Stimulated activated CD8-positive, alpha-beta memory T cell treated with anti-CD3 and anti-CD28 coated beads, Interleukin-4, amount 100 ng/mL, for 4 hours (primary cell): ENCODE measurements at places on chromosomes 5 and 9.

GRCh38 chr9:89863837-89864236, 259.0 kb downstream of the GADD45G start:
- no peak for DNase-seq

- DNase-seq = no peak
Observed at GRCh38 chr9:121326130-121326838, 43.8 kb downstream of the STOM start.

DNA sequence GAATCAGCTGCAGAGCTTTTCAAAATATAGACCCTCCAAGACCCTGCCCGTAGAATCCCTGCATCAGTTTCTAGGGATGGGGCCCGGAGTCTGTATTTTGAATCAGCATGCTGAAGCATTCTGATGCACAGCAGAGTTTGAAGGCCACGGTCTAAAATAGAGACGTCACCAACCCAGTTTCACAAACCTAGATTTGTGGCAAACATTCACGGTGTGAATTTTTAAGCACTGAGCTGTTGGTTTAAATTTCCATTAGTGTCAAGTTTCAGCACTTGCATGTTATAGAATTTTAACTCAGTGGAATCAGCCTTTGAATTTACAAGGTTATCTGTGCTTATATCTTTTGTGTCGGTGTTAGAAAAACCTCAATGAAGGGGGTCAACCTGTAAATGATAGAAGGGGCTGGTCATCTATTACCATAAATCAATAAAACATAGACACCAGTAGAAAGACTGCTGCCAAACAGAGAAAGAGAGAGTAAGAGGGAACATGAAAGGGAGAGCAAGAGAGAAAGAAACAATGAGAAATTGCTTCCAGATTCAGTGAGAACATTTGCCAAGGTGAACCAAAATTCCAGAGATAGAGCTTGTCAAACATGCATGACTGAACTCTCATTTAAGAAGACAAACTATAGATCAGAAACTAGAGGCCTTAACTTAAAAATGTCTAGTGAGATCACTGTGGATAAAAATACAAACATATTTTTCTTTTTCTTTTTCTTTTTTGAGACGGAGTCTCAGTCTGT, 414.9 kb downstream of the ZSWIM6 start:
- no peak for DNase-seq

- DNase-seq = no peak
Observed at GRCh38 chr5:44641820-44642219, 166.9 kb upstream of the MRPS30 start.

DNA sequence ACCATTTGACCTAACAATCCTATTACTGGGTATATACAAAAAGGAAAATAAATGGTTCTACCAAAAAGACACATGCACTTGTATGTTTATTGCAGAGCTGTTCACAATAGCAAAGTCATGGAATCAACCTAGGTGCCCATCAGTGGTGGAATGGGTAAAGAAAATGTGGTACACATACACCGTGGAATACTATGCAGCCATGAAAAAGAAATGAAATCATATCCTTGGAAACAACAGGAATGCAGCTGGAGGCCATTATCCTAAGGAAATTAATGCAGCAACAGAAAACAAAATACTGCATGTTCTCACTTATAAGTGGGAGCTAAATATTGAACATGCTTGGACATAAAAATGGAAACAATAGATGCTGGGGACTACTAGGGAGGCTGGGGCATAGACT, 534.1 kb upstream of the SGCD start:
- DNase-seq = no peak

DNA sequence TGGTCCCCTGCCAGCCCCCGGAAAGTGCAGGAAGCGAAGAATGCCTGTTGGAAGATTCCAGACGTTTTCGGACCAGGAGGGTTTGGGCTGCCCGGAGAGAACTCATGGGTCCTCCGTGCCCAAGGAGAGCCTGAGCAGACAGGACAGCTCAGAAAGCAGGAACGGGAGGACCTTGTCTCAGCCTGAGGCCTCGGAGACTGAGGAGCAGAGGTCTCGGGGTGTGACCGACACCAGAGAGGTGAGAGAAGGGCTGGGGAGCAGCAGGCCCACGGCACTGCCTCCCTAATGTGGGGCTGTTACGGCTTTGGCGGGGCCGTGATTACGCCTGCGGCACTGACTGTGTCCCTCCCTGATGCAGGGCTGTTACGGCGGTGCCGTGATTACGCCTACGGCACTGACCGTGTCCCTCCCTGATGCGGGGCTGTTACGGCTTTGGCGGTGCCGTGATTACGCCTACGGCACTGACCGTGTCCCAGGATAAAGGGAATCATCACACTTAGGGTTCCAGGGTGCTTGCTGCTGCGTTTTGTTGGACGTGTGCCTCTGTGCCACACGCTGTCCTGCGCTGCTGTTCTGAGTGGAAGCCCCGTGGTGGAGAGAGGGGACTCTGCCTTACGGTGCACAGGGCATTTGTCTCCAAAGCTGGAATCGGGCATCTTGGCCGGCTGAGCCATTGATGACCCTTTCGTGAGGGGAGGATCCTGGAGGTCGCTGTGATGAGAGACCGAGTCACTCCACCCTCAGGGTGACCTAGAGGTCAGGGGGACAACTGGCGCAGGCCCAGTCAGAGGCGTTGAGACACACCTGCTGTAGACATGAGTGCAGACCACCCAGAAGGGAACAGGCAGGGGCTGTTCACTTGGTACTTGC, 25.7 kb downstream of the CEP72 start:
- DNase-seq = no peak

DNA sequence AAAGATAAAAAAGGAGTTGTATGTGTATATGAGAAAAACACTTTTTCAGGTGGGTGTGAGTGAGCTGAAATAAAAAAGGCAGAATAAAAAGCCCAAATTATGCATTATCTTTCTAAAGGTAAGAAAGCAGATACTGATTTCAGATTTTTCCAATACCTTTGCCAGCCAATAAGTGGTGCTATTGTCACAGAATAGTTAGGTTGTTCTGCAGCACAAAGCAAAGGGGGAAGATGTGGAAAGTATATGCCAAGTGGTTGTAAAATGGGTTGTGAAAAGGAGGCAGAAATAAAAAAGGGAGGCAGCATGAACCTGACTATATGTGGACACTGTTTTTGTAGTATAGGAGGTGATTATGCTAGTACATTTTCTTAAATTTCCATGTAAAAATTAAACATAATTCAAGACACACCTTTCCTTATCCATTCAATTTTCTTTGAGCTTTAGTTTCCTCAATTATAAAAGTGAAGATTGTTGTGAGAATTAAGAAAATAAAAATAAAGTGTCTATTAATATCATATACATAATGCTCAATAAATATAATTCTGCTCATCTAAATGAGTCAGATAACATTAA, 106.7 kb downstream of the SMIM15 start:
- no peak for DNase-seq

DNA sequence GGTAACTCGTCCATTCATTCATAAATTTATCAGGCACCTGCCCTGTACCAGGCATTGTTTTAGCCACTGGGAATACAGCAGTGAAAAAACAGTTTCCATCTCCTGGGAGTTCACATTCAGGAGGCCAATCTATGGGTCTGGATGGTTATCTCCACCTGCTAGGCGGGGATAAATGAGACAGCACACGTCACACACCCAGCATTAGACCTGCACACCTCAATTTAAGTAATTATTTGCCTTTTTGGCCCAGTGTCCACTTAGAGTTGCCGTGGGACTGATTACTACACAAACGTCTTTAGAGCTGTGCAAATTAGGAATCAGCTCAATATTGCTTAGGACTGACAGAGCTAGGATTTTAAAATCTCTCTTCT, 46.1 kb downstream of the STK10 start:
- no peak for DNase-seq

DNA sequence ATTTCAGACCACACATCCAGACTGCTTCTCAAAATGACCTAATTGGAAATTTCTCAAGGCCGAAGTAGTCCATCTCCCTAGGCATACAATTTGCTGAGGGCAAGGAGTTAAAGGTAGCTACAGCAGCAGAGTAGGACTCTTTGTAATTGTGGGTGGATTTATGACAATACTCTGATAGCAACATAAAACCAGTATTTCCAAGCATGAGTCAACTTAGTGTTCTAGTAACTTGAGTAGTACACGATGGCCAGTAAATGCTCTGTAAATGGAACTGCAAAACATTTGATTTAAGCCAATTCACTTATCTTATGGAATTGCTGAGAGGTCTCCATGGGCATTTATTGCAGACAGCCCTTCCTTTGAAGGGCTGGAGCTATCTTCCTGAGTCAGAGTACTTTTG, 352.2 kb downstream of the PLK2 start:
- no peak for DNase-seq

DNA sequence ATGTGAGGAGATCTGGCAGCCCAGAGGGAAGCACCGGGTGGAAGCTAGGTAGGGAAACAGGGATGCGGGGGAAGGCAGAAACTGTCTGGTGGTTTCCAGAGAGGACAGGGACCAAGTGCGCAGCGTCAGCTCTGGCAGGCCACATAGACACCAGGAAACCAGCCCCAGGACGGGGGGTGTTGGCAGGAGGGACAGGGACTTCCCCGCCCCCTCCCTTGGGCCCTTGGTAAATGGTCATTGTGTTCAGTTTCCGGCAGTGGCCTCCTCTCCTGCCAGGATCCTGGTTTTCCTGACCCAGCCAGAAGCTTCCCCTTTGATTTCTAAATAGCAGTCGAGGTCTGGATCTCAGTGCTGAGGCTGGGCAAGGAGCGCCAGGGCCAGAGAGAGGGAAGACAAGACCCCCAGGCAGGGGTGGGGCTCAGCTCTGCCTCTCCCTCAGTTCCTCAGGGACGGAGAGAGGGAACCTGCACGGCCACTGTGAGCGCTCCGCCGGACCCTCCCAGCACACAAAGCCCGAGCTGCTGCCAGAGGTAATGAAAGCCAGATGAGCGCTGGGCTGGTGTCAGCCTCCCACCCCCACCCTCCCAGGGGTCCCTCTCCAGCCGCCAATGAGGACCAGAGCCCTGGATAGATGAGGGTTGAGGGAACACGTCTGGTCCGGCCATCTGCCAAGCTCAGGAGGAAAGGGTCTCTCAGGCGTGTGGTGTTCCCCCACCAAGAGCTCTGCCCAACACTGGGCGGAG, 1.8 kb downstream of the RALGDS start:
- no peak for DNase-seq

DNA sequence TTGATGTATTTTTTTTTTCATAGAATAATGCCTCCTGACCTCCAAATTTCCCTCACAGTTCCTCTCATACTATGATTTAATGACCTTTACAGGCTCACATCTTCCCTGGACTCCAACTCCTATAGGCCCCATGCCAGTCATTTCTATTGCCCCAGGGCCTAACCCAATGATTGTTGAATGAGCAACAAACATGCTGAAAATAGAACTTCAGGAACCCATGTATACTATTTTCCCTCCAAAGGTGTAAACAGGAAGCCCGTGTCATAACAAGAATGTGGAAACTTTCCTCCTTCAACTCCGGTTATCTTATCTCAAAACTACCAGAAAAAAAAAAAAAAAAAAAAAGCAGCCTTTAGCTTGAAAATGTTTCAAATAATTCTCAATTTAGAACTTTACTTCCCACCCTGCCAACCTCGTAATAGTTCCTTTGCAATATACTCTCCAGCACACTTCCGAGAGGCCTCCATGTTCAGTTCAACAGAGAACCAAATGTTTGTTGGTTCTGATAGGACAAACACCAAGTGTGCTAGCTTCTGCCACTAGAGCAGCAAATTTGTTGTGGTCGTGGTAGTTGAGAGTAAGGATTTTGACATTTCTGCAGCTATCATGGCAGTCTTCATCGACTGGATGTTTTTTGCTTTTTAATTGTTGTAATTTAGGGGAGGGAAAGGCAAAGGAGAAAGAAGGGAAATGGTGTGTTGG, 25.8 kb downstream of the TRPM6 start:
- no peak for DNase-seq

DNA sequence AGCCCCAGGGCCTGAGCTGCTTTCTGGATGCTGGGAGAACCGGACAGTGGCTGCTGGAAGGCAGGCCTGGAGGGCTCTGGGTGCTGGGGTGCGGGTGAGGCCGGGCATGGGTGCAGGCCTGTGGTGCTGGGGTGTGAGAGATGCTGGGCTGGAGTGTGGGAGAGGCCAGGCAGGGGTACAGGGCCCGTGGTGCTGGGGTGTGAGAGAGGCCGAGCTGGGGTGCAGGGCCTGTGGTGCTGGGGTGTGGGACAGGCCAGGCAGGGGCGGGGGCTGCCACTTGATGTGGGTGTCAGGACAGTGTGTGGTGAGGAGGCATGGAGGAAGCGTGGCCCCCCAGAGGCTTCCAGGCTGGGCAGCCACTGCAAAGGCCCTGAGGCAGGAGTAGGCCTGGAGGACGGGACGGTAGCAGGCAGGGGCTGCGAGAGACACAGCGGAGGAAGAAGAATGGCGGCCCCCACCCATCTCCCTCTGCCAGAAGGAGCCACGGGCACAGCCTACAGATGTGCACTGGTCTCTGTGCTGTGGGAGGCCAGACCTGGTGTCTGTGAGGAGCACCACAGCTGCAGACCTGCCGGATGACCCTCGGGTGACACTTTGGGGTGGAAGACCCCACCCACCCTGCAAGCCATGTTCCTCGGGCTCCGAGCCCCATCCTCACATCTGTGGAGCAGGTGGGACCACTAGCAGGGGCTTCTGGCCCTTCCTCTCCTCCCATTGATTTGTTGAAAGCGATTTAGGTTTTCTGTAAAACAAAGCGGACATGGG, 9.3 kb downstream of the NKD2 start:
- no peak for DNase-seq

DNA sequence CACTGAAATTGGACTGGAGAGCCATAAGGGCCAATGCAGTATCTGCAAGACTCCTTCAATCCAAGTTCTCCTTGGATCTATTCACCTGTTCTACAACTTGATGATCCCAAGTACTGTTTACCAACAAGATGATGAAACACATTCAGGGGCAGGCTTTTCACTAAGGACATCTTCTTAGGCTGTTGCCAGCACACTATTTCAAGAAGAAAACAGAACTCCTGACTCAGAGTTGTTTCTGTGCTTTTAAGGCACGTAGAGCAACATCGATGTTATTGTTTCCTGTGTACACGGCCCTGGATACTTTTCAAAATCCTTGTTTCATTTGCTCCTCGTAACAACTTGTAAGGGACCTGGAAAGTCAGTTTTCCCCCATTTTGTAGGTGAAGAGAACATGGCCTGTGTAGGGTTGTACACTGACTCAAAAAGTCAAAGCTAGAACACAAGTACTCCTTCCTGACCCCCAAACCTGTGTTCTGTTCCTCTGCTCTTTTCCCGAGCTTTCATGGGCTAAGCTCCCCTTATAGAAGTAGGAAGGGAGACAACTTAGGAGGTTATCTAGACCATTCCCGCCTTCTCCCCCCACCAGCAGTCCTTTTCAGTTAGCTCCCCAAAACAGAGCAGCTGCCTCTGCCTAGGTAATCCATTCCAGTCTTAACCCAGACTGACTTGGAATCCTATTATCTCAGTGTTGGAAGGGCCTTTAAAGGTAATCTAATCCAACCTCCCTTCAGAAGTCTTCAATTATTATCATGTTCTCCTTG, 5.2 kb upstream of the MGAT1 start:
- no peak for DNase-seq

- DNase-seq = no peak
Observed at GRCh38 chr5:58451732-58452565, 7.9 kb downstream of the PLK2 start.

DNA sequence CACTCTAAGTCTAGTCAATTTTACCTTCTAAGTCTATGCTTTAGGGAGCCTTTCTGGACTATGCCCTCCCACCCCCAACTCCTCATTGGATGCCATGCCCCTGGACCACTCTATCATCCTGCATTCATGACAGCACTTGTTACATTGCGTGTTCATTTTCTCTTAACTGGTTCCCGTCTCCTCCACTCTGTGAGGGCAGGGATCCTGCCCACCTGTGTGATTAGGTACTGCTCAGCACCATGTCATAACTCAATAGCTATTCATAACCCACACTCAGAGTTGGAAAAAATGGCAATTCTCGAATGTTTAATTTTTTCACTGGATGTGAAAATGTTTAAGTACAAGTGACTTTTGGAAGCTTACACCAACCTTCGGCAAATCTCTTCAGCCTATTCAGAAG, 88.5 kb downstream of the PRLR start:
- DNase-seq = no peak

- no peak for DNase-seq
Observed at GRCh38 chr9:124347206-124347967, 67.9 kb downstream of the PSMB7 start.
